NCI-H1436 (cell line): ENCODE measurements at places on chromosomes 2 and 18.
A peak's percentile ranks its signal among the peaks of the same experiment; 100 is the strongest.

- DNase-seq, result peak; percentile 52
Measured at GRCh38 chr2:168156661-168157060, 90.7 kb downstream of the STK39 start.

DNA sequence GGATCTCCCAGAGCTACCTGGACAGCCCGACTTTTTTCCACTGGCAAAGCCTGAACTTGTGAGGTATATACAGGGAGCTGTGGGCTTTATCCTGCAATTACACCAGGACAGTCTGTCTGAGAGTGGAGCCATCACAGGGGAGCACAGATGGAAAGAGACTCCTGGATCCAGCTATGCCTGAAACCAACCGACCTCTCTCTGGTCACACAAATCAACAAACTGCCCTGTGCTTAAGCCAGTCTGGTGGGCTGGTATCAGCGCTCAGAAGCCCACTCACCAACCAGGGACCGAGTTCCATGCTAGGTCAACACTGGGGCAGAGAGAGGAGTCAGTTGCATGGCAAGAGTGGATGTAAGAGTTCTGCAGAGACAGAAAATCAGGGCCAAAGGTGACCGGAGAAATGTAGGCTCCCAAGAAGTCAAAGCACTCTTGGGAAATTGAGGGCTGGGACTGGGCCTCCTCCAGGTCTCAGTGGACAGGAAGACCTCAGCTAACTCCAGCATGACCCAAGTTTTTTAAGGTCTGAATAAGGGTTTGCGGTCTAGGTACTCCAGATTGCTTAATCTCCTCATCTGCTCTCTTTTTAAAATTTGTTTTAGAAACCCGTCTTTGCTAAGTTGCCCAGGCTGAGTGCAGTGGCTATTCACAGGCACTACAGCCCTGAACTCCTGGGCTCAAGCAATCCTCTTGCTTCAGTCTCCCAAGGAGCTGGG, 3.8 kb upstream of the BOK start:
- no peak for DNase-seq

- peak; percentile 33 for DNase-seq
Measured at GRCh38 chr18:39053571-39053970, 1488.0 kb upstream of the CELF4 start.

- DNase-seq, result no peak
Measured at GRCh38 chr2:241584436-241584835, 25.9 kb downstream of the BOK start.

GRCh38 chr2:157899125-157899839, 23.2 kb upstream of the ACVR1 start:
- no peak for DNase-seq
